ENCODE measurements at places on chromosomes 3 and 15.

- DNase-seq: no peak
Observed at GRCh38 chr3:169627789-169628188, 35.7 kb downstream of the MECOM start.

DNA sequence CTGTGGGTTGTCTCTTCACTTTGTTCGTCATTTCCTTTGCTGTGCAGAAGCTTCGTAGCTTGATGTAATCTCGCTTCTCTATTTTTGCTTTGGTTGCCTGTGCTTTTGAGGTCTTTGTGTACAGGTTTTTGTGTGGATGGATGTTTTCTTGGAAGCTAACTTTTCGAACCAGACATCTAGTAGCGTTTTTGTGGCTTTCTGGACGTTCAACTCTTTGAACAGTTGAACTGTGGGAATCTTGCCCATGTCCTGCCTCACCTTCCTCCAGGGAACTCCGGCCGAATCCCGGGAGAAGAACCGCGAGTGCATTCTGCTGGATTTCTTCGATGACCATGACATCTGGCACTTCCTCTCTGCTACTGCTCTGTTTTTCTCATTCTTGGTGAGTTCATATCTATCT, 70.6 kb downstream of the USF3 start:
- DNase-seq: no peak

DNA sequence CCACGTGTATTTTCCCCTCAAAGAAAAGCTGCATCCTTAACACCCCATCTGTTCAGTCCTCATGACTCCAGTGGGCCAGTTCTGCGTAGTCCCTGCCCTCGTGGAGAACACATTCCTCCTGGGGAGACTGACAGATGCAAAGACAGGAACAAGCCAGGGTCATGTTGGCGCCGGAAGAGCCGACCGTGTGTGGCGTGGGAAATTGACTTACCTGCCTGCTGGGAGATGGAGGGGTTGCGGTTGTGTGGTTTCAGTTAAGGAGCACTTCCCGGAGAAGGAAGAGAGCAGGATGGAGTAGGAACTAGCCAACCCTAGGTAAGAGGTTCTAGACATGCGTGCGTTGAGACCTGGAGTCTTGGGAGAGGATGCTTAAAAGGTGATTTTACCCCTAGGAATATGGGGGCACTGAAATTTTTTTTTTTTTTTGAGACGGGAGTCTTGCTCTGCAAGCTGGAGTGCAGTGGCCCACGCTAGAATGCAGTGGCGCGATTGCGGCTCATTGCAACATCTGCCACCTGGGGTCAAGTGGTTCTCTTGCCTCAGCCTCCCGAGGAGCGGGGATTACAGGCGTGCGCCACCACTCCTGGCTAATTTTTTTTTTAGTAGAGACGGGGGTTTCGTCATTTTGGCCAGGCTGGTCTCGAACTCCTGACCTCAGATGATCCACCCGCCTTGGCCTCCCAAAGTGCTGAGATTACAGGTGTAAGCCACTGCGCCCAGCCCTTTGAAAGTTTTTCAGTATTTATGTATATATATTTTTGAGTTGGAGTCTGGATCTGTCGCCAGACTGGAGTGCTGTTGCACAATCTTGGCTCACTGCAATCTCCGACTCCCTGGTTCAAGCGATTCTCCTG, 1.4 kb downstream of the VHL start:
- DNase-seq: no peak

- DNase-seq: no peak
Observed at GRCh38 chr3:148682997-148683396, 14.7 kb upstream of the AGTR1 start.

- DNase-seq: peak; percentile 60
Observed at GRCh38 chr3:143973259-143974021, 1.8 kb downstream of the DIPK2A start.

DNA sequence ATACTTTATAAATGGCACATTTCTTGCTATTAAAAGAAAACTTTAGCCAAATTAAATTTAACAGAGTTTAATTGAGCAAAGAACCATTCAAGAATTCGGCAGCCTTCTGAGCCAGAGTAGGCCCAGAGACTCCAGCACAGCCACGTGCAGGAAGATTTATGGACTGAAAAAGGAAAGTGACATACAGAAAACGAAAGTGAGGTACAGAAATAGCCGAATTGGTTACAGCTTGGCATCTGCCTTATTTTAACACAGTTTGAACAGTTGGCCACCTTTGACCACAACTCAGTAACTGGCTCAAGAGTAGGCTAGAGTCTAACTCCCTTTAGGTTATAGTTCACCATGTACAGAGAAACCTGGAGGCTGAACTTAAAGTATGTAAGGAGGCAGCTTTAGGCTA, 17.6 kb downstream of the CFAP44 start:
- no peak for DNase-seq

- DNase-seq: no peak
Observed at GRCh38 chr3:187568171-187568570, 102.0 kb downstream of the SST start.

GRCh38 chr3:103105206-103105605, 670.4 kb downstream of the ZPLD1 start:
- DNase-seq: no peak

DNA sequence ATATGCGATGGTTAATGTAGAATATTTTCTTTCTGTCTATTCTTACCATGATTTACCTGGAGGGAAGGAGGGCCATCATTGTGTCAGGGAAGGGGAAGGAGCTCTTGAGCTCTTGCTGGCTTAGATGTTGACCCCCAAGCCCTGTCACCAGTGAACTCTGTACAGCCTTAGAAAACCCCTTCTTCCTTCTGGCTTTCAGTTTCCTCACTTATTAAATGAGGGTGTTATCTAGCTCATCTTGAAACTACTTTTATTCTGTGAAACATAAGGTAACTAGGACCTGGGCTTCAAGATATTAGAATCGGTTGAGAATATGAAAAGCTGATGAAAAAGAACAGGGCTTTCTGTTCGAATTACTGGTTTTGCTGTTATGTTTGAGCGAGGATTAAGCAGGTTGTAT, 25.1 kb upstream of the UTS2B start:
- no peak for DNase-seq

- no peak for DNase-seq
Observed at GRCh38 chr3:107574650-107575049, 51.9 kb downstream of the BBX start.

- DNase-seq: no peak
Observed at GRCh38 chr3:81544385-81544784, 217.1 kb downstream of the GBE1 start.

GRCh38 chr3:152968388-152969024, 133.6 kb downstream of the P2RY1 start:
- DNase-seq: no peak

GRCh38 chr3:27127195-27127594, 242.0 kb downstream of the NEK10 start:
- DNase-seq: no peak

DNA sequence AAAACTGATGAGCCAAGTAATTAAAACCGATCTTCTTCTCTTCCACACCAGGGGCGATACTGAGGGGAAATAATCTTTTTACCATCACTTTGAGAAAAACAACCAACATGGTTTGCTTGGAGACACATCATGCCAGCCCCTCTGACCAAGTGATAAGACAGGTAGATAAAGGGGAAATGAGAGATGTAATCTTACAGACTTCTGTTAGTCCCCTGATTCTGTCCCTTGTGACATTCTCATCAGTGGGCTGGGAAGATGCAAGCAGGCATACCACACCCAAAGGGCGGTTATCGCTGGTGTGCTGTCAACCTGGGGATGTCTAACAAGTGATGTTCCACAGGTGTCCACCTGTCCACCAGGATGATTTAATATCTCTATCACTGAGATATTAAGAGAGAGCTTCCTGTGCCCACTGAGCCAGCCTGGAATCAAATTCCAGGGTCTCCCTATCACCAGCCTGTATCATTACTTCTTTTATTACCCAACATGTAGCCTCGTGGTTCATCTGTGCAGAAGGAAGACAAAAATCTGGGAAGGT, 315.0 kb downstream of the FOXP1 start:
- no peak for DNase-seq

DNA sequence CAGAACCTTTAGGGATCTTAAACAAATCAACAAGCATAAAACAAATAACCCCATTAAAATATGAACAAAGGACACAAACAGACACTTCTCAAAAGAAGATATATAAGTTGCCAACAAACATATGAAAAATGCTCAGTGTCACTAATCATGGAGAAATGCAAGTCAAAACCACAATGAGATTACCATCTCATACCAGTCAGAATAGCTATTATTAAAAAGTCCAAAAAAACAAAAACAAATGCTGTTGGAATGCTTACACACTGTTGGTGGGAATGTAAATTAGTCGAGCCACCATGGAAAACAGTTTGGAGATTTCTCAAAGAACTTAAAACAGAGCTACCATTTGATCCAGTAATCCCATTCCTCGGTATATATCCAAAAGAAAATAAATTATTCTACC, 423.6 kb downstream of the OTOL1 start:
- DNase-seq: no peak

DNA sequence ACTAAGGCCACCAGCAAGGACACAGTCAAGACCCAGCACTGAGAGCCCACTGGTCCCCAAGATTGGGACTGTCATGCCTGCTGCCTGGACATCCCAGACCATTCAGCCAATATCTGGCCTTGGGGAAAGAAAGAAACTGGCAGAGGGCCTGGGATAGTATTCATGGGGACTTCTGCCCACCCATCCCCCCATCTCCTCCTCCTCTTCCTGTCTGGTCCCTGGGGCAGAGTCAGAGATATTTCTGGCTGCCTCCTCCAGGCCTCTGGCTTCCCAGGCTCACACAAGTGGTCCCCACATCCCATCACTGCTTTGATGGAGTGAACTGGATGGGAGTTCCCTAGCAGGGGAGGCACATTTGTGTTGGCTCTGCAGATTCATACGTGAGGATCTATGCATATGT, 4.2 kb upstream of the RASL12 start:
- DNase-seq: no peak

Data from hippocampal formation (tissue), 2 donors.